ENCODE measurements at places on chromosomes 11 and 22. TPM values are rescaled to one million over a fixed set of nuclear protein-coding genes. Genes with fewer than 3 reads are reported as not detected.
A peak's percentile ranks its signal among the peaks of the same experiment; 100 is the strongest.

DNA sequence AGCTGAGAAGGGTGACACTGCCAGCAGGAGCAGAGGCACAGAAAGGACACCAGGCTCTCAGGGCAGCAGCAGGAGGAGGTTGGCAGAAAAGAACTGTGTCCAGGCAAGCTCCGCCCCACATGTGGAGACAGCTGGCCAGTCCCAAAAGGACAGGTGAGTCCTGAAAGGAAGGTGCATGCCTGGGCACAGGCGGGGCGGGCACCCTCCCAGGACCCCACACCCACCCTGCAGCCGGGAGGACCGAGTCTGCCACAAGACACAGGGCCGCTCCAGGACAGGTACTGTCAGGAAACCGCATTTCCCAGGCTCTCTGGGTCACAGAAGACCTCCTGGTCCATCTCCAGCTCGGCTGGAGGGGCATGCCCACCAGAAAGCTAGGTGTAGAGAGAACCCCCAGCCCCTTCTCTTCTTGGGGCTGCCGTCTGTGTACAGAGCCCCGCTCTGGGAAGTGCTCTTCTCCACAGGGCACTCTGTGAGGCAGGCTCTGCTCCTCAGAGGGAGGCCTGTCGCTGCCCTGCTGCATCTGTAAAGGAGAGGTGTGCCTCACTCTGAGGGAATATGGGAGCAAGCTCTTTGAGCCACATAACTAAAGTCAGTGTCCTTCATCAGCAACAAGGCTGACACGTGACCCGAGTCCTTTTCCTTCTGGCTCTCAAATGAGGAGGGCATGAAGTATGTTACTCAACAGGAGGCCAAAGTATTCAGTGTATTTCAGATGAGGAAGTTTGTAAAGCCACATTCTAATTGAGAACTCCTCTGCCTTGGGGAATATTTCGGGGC lies 50.5 kb downstream of the CLTCL1 start:
- no peak for DNase-seq

DNA sequence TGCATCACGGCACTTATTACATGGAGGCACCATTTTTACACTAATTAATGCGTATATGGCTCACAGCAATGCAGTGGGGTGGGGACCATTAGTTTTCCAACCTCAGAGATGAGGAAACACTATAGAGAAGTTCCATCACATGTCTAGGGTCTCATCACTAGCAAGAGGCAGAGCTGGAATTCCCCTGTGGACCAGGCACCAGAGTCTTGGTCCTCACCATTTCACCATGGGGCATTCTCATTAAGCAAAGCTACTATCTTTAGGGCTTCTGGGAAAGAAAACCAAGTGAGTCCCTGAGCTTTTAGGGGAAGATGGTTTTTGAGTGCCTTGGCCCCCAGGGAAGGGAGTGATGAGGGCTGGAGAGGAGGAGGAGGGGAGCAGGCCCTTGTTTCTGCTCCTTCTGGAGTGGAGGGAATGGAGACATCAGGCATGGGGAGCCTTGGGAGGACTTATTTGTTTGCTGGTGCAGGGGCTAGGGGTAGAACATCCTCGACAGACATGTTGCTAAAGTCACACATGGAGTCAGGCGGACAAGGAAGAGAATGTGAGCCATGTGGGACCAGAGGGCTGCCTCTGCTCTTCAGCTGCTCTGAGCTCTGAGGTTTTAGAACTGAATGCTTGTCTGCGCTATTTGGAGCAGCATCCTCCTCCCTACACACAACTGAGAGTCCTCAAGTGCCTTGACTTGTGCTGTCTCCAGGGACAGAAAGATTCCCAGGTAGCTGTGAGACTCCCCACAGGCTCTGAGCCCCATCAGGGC lies 40.3 kb upstream of the ZBED5 start:
- no peak for DNase-seq

- DNase-seq, result no peak
Measured at GRCh38 chr11:128607819-128608218, 20.5 kb upstream of the ETS1 start.

DNA sequence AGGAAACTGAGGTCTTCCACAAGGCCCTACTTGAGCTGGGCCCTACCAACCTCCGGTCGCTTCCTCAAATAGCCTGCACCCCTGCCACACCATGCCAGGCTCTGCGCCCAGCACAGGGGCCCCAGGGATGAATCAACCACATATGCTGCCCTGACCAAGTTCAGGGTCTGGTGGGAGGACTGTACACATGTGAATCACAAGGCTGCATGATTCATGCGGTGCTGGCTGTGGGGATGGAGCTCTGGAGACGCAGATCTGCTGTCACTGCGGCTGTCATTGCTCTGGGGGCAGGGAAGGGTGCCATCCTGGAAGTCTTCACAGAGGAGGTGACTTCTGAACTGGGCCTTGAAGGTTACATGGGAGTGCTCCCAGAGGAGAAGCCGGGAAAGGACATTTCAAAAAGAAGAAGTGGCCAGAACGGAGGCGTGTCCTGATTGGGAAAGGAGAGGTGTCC lies 21.5 kb downstream of the CYTH4 start:
- DNase-seq, result no peak

DNA sequence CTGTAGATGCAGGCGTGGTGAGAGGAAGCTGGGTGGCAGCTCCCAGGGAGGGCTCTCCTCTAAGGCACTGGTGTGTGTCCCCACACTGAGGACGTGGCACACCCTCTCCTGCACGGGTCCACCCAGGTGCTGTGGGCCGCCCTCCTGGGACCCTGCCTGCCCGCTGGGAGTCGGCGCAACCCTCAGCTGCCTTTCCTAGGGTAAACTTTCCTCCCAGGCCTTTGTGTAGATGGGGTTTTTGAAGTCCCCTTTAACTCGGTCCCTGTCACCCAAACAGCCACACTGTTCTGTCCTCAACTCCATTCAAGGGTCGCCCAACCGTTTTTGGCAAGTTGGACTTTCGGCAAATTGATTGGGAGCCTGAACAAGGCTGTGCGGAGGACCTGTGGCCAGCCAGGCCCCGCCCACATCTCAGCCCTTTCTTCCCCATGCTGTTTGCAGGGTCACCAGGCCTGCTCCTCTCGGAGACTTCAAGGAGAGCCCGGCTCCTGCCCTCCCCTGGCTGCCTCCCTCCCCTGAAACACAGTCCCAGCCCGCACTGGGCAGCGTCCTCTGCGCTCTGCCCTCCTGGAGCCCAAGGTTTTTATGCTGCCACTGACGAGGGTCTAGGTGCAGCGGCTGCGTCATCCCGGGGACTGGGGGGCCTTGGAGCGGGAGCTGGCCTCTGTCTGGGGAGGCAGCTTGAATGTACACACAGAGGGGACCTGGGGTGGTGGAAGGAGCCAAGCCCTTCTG lies 1126.2 kb downstream of the BRD1 start:
- DNase-seq, result no peak

- DNase-seq, result no peak
Measured at GRCh38 chr22:21991304-21991596, 8.7 kb upstream of the TOP3B start.

DNA sequence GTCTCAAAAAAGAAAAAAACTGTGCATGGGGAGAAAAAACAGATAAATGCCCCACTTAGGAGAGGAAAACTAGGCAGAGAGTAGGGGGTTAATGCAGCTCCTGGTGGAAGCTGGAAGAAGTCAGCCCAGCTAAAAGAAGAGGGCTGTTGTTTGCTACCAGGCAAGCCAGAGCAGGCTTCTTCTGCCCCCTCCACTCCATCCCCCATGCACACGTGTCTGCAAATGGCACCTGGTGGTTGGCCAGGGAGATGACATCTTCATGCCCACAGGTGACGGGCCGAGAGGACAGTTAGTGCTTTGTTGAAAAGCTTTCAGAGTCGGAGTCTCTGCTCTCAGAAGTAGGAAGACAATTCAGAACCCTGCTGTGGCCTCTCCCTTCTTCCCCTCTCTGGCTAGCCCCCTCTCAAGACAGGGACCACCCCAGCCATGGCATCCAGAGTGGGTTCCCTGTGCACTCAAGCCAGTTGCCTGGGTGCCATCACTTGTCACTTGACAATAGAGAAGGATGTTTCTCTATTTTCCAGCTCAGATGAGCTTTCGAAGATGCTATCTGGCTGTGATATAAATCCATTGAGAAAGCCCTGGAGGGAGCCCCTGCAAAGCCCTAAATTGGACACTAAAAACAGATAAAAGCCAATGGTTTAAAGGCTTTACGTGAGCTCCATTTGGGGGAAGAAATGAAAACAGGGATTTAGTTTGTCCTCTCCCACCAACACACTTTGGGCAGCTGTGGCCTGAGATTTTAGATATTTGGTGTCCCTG lies 142.0 kb downstream of the TRIM29 start:
- DNase-seq, result no peak

DNA sequence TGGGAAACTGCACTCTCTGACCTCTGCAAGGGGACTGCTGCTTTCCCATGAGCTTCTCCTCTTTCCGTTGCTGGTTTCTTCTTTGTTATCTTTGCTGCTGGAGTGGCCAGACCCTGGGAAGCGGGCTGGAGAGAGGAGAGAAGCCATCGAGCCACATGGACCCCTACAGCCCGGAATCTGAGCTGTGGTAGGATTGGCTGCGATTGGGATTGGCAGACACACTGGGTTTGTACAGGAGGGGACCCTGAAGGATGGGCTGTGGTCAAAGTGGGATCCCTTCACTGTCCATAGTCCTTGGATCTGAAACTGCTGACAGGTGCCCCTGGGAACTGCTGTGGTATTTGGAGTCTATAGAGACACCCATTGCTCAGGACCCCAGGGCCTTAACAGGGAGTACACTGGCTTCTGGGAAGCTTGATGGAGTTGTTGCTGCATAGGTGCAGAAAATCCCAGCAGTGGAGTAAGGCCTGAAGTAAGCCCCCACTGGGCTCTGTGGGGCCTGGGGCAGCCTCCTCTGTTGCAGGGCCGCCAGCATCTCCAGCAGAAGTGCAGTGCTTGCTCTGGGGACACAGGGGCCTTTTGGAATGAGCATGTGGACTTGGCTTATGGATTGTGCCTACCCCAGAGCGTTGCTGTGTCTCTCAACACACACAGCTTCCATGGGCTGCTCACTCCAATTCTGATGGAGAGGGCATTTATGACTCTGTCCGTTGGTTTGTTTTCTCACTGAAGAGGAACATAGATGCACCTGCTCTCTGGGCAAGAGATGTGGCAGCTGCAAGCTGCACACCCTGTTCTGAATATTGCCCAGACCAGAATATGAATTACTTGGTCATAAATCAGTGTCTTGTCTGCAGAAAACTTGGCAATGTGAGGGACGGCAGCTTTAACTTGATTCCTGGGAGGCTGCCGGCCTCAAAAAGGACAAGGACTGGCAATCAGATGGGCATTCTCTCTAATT lies 32.0 kb downstream of the BCR start:
- DNase-seq, result no peak

DNA sequence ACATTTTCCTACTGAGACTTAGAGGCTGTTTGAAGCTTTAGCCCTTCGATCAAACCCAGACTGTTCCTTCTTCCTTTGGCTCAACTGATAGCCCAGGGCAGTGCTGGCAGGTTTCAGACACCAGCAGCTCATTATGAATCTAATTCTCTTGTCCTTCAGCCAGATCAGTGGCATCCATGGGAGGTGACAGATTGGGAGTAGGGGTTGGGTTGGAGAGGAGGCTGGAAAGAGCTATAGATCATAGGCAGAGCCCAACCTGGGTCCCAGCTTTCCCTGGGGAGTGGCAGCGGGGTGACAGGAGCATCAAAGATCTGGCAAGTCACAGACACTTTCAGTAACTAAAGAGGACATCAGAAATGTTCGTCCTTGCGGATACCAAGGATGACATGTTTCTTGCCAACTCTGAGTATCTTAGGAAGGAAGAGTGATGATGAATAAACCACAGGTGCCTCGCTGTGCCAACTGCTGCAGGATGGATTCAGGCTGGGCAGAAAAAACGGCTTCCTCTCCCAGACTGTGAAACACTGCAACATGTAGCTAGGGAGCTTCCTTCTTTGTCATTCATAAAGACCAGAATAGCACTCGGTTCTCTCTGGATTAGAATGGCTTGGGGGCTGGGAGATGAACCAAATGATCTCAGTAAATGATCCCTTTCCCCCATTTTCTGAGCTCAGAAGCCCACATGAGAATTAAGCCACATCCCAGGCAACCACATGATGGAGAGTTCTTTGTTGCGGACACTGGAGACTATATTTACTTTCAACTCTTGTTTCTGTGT lies 19.1 kb downstream of the ABCC8 start:
- no peak for DNase-seq

- peak; percentile 9 for DNase-seq
Measured at GRCh38 chr11:34168642-34169420, 63.4 kb downstream of the NAT10 start.

- no peak for DNase-seq
Measured at GRCh38 chr11:65298655-65299179, 15.9 kb upstream of the CDC42EP2 start.

- no peak for DNase-seq
Measured at GRCh38 chr22:23068096-23068831, 2.1 kb upstream of the GNAZ start.

DNA sequence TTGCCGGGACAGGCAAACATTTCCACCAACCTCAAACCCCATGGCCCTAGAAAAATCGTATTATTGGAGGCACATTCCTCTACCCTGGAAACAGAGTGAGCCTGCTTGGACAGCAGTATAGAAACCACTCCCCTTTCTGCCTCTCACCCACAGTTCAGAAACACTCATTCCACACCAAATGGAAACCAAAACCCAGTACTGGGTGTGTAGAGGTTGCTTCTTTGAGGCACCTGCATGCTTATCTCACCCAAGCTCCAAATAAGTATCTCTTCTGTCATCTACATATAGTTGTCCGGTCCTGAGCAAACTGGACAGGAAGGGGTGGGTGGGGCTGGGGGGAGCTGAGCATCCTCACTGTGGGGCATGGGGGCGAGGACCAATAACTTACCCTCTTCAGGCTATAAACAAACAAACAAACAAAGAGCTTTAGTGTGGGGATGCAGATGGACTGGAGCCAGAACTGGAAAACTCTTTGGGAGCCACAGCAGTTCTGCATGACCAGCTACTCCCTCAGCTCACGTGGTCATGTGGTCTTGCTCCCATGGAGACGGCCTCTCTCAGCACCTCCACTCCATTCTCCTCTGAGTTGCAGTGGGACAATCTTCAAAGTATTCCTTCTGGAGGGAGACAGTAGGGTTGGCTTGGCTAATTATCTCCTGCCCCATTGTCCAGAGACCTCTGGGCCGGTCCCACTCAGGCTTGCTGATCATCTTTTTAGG lies 1.0 kb upstream of the PLAAT2 start:
- DNase-seq, result no peak

- no peak for DNase-seq
Measured at GRCh38 chr11:15780837-15781236, 575.5 kb downstream of the SOX6 start.

The NUDT22 gene
- polyA plus RNA-seq, result 19.8 TPM

The ACR gene
- 0.42 TPM for polyA plus RNA-seq

The SNRPD3 gene
- polyA plus RNA-seq, result 94.5 TPM

The SLC35F2 gene
- polyA plus RNA-seq, result 4.1 TPM

The TBX1 gene
- polyA plus RNA-seq, result 25.3 TPM

The CSRP3 gene
- 816 TPM for polyA plus RNA-seq

The DTX4 gene
- 18.2 TPM for polyA plus RNA-seq

The SCARF2 gene
- 13.1 TPM for polyA plus RNA-seq
